ENCODE measurements at places on chromosomes 1 and 21.
A peak's percentile ranks its signal among the peaks of the same experiment; 100 is the strongest.

GRCh38 chr1:181105134-181106021 lies 16.9 kb downstream of the IER5 start:
- peak; percentile 77 for DNase-seq

DNA sequence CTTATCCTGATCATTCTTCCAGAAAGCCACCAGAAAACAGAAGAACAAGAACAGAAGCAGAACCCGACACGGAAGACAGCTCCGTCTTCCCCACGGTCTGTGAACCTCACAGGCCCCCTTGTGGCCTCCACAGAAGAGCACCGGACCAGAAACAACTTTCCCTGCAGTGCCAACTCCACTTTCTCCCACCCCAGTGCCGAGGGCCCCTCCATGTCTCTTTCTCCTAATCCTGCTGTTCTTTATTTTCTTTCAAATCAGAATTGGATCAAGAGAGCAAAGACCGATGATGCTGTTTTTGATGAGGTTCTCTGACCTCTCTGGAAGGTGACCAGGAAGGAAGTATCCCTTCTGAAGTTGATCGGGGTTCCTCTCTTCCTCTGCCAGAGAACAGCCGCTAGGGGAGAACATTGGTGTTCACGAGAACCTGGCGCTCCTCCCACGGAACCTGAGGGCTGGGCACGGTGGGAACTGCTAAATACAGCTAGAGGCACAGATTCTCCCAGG lies 58.9 kb upstream of the CTTNBP2NL start:
- peak; percentile 11 for DNase-seq

DNA sequence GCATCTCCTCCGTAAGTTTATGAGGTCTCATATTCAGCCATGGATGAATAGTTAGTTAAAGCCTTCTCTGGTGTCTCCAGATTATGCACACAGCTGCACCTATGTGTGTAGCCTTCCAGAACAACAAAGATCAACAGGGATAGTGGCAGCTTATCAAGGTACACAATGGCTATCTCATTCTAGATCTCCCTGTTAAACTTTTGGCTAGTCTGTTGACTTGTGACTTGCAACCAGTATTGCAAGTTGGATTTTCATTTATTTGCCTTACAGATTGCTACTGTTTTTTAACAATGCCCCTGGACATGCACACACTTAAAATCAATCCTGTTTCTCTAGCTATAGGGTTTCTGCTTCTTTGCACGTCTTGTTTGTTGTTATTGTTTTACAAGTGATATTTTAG lies 363.2 kb downstream of the OMA1 start:
- DNase-seq = no peak

DNA sequence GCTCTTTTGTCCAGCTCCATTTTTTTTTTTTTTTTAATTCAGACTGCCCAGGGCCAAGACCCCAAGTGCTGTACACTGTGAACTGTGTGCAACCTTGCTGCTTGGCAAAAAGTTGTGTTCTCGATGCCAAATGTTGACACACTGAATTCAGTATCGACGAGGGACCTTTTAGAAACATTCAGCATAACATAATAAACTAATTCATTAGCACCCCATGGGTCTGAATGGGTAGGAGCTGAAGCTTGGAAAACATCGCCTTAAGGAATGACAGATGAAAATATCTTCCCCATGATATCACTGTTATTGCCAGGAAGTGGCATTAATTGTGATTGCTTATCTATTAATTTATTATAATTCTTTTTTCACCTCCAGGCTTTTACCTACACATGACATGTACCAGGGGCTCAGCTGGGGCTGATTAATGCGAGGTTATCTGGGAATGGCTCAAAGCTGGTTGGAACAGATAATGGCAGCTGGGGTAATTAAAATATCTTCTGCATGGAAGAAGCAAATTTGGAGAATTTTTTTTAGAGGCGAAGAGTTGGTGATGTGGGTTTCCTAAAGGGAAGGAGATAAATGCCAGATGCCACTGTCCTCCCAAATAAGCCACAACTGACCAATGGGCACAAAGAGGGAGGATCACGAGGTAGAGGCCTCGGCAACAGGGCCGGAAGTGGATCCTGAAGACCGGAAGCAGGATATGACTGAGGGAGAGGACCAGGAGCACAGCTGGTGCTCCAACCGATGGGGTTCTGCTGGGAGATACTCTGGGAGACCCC lies 169.3 kb downstream of the GRIK3 start:
- DNase-seq = no peak

GRCh38 chr1:229845410-229846138 lies 219.5 kb downstream of the URB2 start:
- no peak for DNase-seq

Measured in inflammatory macrophage treated with lipopolysaccharide for 4 hours (primary cell).